Mammary epithelial cell (primary cell): ENCODE measurements at places on chromosomes 1 and 21. TPM values are rescaled to one million over a fixed set of nuclear protein-coding genes. Genes with fewer than 3 reads are reported as not detected.

- DNase-seq, result no peak
These were observed 18.5 kb downstream of the HAX1 start for GRCh38 chr1:154290921-154291320.

GRCh38 chr1:8607906-8608305 lies 209.5 kb downstream of the RERE start:
- DNase-seq, result no peak

DNA sequence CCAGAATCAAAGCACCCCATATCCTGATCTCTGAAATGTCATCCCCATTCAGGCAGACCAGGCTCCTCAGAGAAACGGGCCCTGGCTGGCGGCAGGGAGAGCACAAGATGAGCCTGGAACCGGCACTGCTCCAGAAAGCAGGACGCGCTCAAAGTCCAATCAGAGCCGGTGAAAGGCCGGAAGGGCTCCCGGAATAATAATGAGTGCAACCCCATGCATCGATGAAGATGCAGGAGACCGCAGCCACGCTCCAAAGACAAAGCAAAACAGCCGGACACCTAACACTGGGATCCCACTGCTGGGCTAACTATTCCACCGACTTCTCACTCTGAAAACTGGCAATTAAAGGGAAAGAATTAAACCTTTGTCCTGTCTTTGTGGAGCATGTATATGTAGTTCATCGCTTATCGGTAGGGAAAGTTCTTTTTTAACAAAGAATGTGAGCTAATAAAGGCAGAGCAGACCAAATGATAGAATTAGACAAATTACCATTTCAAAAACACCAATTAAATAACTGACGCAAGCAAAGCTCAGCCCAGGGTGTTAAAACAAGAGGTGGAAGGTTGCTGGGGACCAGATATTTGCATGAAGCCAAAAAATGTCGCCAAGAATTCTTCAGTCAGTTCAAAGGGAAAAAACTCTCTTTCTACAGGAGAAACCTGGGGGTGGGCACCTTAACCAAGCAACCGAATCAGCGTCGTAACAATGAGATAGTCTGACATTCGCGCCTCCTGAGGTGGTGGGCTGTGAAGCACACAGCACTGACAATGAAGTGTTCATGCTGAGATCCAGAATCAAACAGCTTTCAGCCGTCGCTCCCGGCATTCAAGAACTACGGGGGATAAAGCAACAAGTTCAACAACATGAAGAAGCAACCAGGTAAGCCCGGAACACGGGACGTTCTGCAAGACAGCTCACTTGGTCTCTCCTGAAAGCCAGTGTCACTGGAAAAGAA lies 95.2 kb downstream of the NPHP4 start:
- no peak for DNase-seq

DNA sequence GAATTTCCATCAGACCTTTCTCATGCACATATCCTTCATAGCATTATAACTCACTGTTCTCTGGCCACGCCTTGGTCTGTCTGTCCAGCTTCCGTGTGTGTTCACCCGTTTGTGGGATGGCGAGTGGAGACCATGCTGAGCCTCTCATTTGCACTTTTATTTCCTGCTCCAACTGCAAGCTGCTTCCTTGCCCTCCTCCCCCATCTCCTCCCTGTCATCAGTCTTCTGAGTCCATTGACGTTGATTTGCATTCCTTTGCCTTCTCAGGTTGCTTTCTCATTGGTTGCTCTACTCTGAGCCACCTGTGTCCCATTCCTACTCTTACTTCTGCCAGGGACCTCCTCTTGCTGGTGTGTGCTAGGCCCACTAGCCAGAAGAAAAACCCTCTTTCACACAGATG lies 146.4 kb downstream of the NOS1AP start:
- no peak for DNase-seq

- peak; percentile 49 for DNase-seq
These were observed 3.4 kb downstream of the RGS8 start for GRCh38 chr1:182680901-182681567.

Gene ADSS2
- total RNA-seq, result 40.2 TPM
